ENCODE measurements at places on chromosomes 11 and 22.

- DNase-seq = peak; percentile 48
Observed at GRCh38 chr11:49208006-49208721, at the start of gene FOLH1. TSS of gene FOLH1 (minus strand) at chr11:49208602. CDS start at chr11:49208409, 193 bp downstream.

DNA sequence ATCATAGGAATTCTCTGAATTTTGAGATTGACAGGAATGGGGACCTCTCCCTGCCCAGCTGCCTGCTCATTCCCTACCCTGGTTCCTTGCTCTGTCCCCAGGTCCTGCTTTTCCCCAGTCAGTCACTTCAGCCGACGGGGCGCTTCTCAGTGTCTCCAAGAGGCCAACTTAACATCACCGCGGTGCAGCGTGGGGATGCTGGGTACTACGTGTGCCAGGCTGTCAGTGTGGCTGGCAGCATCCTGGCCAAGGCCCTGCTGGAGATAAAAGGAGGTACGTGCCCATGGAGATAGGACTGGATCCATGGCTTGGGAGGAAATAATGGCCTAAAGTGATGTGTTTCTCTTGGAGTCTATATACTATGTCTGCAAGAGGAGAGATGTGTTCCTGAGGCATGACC lies 7.0 kb downstream of the ROBO3 start:
- no peak for DNase-seq

- DNase-seq = no peak
Observed at GRCh38 chr22:36467946-36468345, 13.5 kb downstream of the TXN2 start.

GRCh38 chr11:117392001-117392690 lies 64.5 kb downstream of the CEP164 start:
- DNase-seq = no peak

GRCh38 chr11:115207166-115207591 lies 297.0 kb downstream of the CADM1 start:
- no peak for DNase-seq

Data from midbrain (tissue), 1 donor.